ENCODE measurements at places on chromosomes 16 and 17.
A peak's percentile ranks its signal among the peaks of the same experiment; 100 is the strongest.

DNA sequence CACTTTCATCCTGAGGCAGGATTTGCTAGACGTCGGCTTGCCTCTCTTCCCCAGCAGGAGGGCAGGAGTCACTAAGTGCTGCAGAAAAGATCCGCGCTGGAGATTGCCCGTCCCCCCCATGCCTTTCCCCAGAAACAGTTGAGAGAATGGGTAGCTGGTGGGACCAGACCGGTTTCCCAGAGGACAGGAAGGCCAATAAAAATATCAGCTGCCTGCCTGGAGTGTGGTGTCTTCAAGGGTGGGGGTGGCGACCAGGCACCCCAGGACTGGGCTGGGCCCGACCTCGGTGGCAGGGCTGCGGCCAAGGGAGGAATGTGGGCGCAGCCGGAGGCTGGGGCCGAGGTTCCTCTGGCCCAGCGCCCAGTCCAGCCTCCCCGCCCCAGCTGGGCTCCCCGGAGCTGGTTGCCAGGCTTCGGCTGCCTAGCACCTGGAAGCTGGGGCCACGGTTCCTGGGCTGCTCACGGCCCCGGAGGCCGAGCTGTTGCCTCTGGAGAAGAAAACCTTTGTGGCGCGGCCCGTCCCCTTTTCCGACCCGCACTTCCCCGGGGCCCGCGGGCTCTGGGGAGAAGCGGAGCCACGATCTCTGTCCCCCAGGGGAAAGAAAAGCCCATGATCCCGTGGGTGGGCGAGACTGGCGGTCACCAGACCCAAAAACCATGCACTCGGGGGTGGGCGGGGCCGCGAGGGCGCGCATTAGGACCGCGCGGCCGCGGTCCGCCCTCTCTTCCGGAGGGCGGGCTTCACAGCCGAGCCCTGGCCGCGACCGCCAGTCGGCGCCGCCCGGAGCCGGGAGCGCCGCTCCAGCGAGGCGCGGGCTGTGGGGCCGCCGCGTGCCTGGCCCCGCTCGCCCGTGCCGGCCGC lies at the start of gene TRAF4:
Gene TRAF4, plus strand, starts transcription at position 769 of the 861 bp plus-strand sequence. CDS start 102 bp downstream, outside the sequence.
- peak; percentile 85 for DNase-seq

GRCh38 chr17:40303708-40304551 lies 5.0 kb upstream of the RARA start:
- DNase-seq: no peak

- DNase-seq: no peak
Observed at GRCh38 chr17:38960402-38960801, 6.8 kb downstream of the FBXO47 start.

DNA sequence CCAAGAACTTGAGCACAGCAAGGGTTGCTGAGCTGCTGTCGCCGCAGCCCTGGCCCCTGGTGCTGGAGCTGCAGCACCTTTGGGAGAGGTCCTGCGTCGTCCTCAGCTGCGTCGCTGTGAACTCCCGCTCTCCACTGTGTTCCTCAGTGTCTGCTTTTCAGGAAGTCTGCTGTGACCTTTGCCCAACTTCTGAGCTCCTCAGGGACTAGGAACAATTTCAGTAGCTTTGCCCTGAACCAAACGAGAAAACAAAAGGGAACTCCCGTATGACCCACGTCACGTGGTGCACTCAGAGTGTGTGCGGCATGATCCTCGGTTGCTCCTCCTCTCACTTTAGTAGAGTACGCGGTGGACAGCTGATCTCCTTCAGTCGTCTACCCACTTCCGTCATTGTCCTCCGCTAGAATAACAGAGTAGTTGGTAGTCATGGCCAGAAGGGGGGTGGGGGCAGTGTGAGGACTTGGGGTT lies 44.2 kb downstream of the WDR45B start:
- no peak for DNase-seq

- no peak for DNase-seq
Observed at GRCh38 chr16:73149334-73149733, 101.4 kb upstream of the ZFHX3 start.

- DNase-seq: no peak
Observed at GRCh38 chr17:80539022-80539641, 5.5 kb upstream of the RPTOR start.

DNA sequence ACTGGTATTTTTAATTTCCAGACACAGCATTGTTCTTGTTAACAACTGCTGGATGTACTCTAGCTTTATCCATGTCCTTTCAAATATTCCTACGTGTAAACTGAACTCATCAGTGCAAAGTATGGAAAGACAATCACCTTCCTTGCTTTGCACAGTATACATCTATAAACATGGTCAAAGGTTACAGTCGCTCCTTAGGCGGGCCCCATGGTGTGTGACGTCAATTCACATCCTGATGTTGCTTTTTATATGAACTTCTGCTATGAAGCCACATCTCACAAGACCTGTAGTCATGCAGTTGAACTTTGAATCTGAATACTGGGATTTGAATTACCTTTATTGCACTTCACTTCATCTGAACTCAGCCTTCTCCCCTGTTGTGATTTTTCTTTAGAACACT lies 447.6 kb upstream of the PSMD7 start:
- no peak for DNase-seq

- DNase-seq: no peak
Observed at GRCh38 chr16:85182286-85182685, 70.0 kb upstream of the CIBAR2 start.

DNA sequence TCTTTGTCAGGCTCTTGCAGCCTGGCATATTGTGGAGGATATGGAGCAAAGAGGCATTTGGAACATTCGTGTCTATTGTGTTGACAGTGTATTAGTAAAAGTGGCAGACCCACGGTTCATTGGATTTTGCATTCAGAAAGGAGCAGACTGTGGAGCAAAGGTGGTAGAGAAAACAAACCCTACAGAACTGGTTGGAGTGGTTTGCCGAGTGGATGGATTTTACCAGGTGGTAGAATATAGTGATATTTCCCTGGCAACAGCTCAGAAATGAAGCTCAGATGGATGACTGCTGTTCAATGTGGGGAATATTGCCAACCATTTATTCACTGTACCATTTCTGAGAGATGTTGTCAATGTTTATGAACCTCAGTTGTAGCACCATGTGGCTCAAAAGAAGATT lies 44.5 kb downstream of the EFCAB13 start:
- no peak for DNase-seq

GRCh38 chr17:82157046-82158035 lies 55.3 kb downstream of the CCDC57 start:
- no peak for DNase-seq

DNA sequence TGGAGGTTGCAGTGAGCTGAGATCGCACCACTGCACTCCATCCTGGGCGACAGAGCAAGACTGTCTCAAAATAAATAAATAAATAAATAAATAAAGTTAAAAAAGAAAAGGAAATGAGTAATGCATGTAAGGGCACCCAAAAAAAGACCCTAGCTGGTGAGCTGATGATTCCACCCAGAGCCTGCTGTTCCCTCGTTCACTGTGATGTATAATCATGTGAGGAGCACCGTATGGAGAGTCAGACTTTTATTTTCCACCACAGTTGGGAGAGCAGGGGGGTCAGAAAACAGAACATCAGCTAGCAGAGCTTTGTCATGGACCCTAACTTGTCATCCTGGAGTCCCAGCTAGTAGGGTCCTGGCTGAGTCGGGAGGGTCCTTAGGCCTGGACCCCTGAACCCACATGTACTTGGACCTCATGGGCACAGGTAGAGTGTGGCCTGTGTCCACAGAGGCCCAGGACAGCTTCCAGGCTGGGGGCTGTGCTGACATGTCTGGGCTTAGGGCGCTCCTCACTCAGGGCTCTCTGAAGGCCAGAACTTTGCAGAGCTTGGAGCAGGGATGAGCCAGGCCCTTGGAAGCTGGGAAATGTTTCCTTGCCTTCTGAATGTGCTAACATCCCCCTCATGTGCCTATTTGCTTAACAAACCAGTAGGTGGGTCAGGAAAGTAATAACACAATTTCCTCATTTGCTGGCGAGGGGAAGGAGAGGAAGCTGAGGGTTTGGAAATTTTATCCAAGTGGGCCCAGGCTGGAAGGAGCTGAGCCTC lies 18.8 kb upstream of the LASP1NB start:
- DNase-seq: no peak

GRCh38 chr17:72345536-72345935 lies 224.7 kb downstream of the SOX9 start:
- no peak for DNase-seq

DNA sequence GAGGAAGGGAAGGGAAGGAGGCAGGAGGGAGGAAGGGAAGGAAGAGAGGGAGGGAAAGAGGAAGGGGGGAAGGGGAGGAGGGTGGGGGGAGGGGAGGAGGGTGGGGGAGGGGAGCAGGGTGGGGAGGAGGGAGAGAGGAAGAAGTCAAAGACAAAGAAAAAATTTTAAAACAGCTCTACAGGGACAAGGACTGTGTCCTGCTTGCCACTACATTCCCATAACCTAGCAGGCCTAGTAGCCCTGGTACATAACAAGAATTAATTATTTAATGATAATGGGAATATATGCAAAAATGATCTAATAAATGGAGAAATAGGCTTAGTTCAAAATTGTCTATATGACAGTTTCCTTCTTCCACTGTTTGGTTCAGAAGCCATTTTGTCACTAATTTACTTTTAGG lies 47.6 kb upstream of the NOG start:
- DNase-seq: no peak

DNA sequence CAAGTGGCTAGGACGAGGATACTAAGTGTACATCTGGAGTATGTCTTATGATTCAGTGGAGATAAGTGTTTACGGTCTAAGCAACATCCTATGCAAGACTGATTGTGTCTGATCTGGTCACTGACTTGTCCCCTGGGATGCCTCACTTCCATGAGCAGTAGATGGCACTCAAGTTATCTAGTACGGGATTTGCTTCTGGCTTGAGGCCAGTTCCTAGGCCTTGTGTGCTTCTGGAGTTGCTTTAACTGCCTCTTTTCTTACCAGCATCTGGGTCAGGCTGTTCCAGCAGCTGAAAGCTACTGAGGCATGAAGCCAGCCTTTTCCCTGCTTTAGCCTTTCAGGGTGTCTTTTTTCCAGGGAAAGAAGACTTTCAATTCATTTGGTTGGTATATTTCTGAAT lies 23.0 kb downstream of the SUPT6H start:
- no peak for DNase-seq

DNA sequence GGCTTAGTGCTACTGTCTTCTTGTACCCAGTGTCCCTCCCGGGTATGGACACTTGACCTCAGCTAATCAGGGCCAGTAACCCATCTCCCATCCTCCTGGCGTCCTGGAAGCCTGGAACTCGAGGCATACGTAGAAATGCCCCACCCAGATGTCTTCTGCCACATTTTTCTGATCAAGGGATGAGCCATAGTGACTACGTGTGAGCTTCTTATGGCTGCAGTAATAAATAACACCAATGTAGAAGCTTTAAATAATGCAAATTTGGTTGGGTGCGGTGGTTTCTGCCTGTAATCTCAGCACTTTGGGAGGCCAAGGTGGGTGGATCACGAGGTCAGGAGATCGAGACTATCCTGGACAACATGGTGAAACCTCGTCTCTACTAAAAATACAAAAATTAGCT lies 3.0 kb upstream of the KCNG4 start:
- no peak for DNase-seq
